ENCODE measurements at places on chromosomes 1 and 21.

DNA sequence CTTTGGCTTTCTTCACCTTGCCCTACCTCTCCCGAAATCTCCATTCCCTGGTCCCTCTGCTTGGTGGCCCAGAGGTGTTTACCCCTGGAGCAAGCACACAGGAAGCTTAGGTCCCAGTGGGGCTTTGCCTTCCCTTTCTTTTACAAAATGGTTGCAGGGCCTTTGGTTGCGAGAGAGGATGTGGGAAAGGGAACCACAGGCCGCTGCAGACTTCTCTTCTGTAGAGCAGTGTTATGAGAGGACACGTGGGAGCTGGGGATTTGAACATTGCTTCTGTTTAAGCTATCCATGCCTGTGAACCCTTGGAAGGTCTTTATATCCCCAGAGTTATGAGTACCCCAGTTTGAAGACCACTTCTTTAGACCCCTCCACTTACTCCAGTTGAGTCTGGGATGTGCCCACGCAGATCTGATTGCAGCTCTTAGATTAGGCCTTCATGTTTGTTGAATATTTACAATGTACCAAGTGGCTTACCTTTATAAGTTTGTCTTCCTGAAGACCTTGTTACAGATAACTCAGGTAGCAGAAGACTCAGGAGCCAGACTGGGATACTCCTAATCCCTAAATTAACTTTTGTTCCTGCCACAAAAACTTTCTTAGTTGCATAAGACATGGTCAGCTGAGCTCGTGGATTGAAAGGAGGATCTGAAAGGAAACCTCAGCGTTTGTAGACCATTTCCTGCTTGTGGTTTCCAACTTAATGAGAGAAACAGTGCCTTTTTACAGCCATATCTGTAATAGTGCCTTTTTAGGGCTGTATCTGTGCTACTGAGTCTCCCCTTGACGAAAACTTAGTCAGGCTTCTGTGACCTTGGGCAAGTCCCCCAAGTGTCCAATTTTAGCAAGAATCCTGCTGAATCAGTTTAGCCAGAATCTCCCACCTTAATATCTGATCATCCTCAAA is 21.9 kb upstream of the IVNS1ABP start:
- H3K27me3 ChIP-seq, result no peaks in the 10 kb centered on the region
- no peaks in the 10 kb centered on the region for H3K36me3 ChIP-seq

DNA sequence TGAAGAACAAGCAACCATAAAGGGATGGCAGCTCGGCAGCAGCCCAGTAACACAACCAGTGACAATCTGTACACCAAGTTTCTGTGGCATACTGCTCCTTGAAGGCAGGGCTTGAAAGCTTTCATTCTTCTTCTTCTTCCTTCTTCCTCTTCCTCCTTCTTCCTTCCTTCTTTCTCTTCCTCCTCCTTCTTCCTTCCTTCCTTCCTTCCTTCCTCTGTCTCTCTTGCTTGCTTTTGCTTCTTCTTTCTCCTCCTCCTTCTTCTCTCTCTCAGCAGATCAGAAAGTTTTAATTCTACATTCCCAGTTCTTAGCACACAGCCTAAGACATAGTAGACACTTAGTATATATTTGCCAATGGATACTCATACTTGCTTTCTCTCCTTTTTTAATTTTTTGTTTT is 95.9 kb downstream of the GLUL start:
- no peaks in the 10 kb centered on the region for H3K27me3 ChIP-seq
- peaks cover 10% of the 10 kb centered on the region for H3K4me1 ChIP-seq
- no peak overlapping the region for H3K27ac ChIP-seq
- no peaks in the 10 kb centered on the region for H3K36me3 ChIP-seq
- H3K4me3 ChIP-seq, result no peak overlapping the region

DNA sequence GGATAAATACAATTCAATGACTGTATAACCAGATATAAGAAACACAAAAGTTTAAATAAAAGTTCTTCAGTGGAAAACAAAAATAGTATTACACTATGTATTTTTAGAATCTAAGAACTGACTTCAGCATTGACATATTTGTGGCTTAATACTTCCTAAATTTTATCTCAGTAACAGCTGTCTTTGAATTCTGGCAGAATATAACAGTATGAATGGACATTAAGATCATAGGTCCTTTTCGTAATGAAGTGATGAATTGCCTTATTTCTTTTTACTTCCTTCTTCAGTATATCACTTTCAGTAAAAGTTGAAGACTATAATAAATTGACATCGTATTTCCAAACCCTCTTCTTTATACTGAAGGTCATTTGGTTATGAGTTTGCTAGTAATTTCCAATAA is 1030.0 kb downstream of the MRPL39 start:
- no peak for DNase-seq
- no peaks in the 10 kb centered on the region for H3K4me1 ChIP-seq
- no peaks in the 10 kb centered on the region for H3K36me3 ChIP-seq
- H3K27me3 ChIP-seq, result peaks cover 2% of the 10 kb centered on the region
- H3K27ac ChIP-seq, result no peak overlapping the region

DNA sequence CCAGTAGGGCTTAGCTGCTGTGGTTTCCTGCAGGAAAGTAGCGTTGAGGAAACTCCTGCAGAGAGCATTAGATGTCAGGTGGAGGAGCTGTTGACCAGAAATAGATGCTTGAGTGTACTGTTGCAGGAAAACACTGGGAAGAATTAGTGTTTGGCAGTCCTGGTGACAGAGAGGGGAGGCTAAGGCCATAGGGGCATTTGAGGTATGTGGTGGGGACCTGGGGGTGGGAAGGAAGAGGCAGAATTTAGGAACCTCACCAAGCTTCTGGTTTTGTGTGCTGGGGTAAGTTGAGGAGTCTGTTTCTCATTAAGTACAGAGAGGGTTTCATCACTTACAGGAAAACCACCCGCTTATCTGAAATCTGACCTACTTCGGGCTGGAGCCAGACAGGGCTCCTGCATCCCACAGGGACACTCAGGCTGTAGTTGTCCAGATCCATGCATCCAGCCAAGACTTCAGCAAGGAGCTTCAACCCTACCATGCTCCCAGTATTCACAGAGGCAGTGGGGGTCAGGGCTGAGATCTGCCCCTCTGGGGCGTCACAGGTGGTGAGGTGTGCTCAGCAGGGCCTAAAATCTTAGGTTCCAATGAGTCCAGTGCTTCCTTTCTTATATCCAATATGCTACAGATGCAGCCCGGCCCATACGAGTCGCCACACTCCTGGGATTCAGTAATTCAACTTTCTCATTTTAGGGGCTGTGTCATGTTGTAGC is 15.1 kb downstream of the SH2D2A start:
- no peak for DNase-seq
- H3K36me3 ChIP-seq, result no peaks in the 10 kb centered on the region
- H3K4me3 ChIP-seq, result no peak overlapping the region
- peaks cover 4% of the 10 kb centered on the region for H3K27me3 ChIP-seq
- H3K4me1 ChIP-seq, result peaks cover 16% of the 10 kb centered on the region

DNA sequence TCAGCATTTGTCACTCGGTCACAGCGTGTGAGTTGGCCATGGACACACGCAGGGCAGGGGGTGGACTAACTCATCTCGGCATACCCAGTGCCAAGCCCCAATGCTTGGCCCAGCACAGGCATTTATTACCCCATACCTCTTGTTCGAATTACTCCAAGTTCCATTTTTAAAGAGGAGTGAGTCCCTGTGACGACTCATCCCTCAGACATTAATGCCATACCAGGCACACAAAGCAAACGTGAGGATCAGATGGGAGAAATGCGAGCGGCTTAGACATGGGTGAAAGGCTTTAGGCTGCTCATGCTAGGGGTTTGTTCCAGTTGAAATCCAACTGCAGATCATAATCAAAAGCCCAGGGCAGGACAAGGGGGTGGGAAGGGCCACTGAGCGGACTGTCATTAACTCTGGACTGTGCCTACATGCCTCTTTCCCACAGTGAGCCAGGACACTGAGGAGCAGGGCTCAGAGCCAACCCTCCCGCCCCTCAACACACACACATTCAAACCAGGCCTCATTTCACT is 118.5 kb upstream of the NGF start:
- H3K27ac ChIP-seq, result no peak overlapping the region
- H3K27me3 ChIP-seq, result no peaks in the 10 kb centered on the region
- DNase-seq, result no peak
- H3K4me1 ChIP-seq, result peaks cover 5% of the 10 kb centered on the region
- H3K36me3 ChIP-seq, result no peaks in the 10 kb centered on the region
- H3K4me3 ChIP-seq, result no peak overlapping the region

DNA sequence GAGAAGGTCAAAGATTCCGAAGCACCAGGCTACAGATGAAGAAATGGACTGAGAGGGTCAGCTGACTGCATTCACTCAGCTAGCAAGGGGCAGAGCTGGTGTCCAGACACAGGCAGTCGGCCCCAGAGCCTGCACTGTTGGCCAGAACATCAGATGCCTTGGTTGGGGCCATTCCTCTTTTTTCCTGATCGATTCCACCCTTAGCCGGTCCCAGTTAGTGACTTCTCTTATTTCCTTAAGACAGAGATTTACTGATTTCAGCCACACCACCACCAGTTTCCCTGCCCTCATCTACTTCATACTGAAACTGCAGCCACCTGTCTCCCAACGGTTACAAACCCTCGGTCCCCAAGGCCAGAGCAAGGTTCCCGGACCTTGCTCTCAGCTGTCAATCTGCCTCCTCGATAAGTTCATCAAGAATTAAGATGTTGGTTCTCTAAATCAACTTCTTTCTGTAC is 11.5 kb downstream of the CD58 start:
- peaks cover 21% of the 10 kb centered on the region for H3K36me3 ChIP-seq
- peak overlapping the region; percentile 62 for H3K27ac ChIP-seq
- H3K4me1 ChIP-seq, result peaks cover 9% of the 10 kb centered on the region
- no peak overlapping the region for H3K4me3 ChIP-seq
- DNase-seq, result no peak
- no peaks in the 10 kb centered on the region for H3K27me3 ChIP-seq

GRCh38 chr1:167905671-167906070 is 8.3 kb downstream of the ADCY10 start:
- peaks cover 5% of the 10 kb centered on the region for H3K36me3 ChIP-seq
- H3K27me3 ChIP-seq, result no peaks in the 10 kb centered on the region
- no peak overlapping the region for H3K4me3 ChIP-seq
- DNase-seq, result no peak

DNA sequence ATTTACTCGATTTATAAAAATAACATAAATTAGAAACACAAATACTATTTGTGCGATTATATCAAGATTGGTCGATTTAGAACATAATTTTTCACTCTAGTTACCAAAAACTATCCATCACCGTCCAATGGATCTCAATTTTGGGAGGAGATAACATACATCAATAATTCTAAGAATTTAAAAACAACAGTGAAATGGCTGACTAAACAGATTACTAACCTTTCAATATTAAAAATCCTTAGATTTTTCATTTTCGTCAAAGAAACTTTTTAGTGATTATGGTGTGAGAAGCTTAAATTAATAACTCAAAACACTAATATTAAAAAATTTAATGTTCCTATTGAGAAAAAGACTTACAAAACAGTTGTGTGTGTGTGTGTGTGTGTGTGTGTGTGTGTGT is 75.1 kb upstream of the RBM34 start:
- H3K4me3 ChIP-seq, result no peak overlapping the region
- H3K27me3 ChIP-seq, result peaks cover 4% of the 10 kb centered on the region
- no peak for DNase-seq
- H3K27ac ChIP-seq, result no peak overlapping the region

DNA sequence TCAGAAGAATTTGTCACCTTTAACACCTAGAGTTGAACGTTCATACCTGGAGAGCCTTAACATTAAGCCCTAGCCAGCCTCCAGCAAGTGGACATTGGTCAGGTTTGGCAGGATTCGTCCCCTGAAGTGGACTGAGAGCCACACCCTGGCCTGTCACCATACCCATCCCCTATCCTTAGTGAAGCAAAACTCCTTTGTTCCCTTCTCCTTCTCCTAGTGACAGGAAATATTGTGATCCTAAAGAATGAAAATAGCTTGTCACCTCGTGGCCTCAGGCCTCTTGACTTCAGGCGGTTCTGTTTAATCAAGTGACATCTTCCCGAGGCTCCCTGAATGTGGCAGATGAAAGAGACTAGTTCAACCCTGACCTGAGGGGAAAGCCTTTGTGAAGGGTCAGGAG is 52.3 kb downstream of the UBE4B start:
- DNase-seq, result no peak
- H3K27ac ChIP-seq, result no peak overlapping the region
- H3K36me3 ChIP-seq, result no peaks in the 10 kb centered on the region
- peaks cover 3% of the 10 kb centered on the region for H3K27me3 ChIP-seq
- H3K4me3 ChIP-seq, result no peak overlapping the region
- H3K4me1 ChIP-seq, result no peaks in the 10 kb centered on the region

DNA sequence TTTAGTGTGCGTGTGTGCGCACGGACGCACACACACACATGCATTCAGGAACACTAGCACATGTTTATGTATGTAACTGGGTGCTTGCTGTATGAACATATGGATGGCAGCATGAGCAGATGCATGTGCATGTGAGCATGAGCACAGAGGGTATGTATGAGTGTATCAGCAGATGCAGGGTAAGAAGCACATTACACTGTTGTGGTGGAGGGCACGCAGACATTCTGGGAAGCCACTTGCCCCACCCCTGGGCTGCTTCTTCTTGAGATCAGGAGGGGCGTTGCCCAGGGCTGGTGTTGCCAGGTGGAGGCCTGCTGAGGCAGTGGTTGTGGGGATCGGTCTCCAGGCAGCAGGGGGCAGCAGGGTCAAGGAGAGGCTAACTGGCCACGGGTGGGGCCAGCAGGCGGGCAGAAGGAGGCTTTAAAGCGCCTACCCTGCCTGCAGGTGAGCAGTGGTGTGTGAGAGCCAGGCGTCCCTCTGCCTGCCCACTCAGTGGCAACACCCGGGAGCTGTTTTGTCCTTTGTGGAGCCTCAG is 3.9 kb upstream of the P3R3URF start:
- H3K27ac ChIP-seq, result no peak overlapping the region
- H3K27me3 ChIP-seq, result peaks cover 3% of the 10 kb centered on the region
- H3K36me3 ChIP-seq, result no peaks in the 10 kb centered on the region
- no peak overlapping the region for H3K4me3 ChIP-seq
- H3K4me1 ChIP-seq, result peaks cover 8% of the 10 kb centered on the region

GRCh38 chr1:118826669-118827068 is 161.5 kb downstream of the TBX15 start:
- no peak for DNase-seq
- no peaks in the 10 kb centered on the region for H3K27me3 ChIP-seq
- H3K4me1 ChIP-seq, result no peaks in the 10 kb centered on the region
- no peak overlapping the region for H3K27ac ChIP-seq
- H3K4me3 ChIP-seq, result no peak overlapping the region

- H3K4me1 ChIP-seq, result no peaks in the 10 kb centered on the region
- H3K27me3 ChIP-seq, result no peaks in the 10 kb centered on the region
- DNase-seq, result no peak
- H3K4me3 ChIP-seq, result no peak overlapping the region
- no peak overlapping the region for H3K27ac ChIP-seq
Observed at GRCh38 chr1:36023098-36023769, 60.7 kb upstream of the TEKT2 start.

GRCh38 chr1:32116531-32116930 is 8.7 kb downstream of the KPNA6 start:
- no peak overlapping the region for H3K27ac ChIP-seq
- no peak for DNase-seq
- no peaks in the 10 kb centered on the region for H3K36me3 ChIP-seq
- H3K27me3 ChIP-seq, result no peaks in the 10 kb centered on the region

GRCh38 chr1:89129911-89130310 is 4.0 kb upstream of the GBP2 start:
- H3K4me1 ChIP-seq, result no peaks in the 10 kb centered on the region
- H3K36me3 ChIP-seq, result peaks cover 4% of the 10 kb centered on the region
- H3K4me3 ChIP-seq, result no peak overlapping the region
- DNase-seq, result no peak

- DNase-seq, result no peak
- no peaks in the 10 kb centered on the region for H3K36me3 ChIP-seq
- no peaks in the 10 kb centered on the region for H3K4me1 ChIP-seq
- H3K27ac ChIP-seq, result no peak overlapping the region
- H3K4me3 ChIP-seq, result no peak overlapping the region
Observed at GRCh38 chr1:9127395-9128165, 1.3 kb downstream of the GPR157 start.
